ENCODE measurements at places on chromosomes 7 and 10. TPM values are rescaled to one million over a fixed set of nuclear protein-coding genes. Genes with fewer than 3 reads are reported as not detected.

DNA sequence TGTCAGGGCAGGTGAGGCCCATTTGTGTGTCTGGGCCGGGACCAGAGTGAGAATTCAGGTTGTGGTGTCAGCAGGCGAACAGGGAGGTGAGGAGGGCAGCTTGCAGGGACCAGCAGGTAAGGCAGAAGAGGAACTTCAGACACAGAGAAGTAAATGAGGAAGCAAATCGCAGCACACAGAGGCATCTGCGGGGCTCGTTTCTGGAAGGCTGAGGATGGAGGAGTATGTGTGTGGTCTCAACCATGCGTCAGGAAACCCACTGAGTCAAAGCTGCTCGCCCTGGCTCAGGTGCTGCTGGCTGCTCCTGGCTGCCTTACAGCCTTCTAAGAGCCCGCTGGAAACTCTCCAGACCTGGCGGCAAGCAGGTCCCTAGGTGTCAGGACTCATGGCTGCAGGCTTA lies 26.9 kb upstream of the PITRM1 start:
- DNase-seq = no peak

GRCh38 chr7:5428478-5429252 lies 5.0 kb upstream of the TNRC18 start:
- DNase-seq = peak; percentile 95

GRCh38 chr10:11511321-11511720 lies 100.1 kb downstream of the USP6NL start:
- DNase-seq = no peak

Gene LRGUK
- 0.33 TPM for total RNA-seq

Gene MRPL43
- total RNA-seq = 95.0 TPM
